ENCODE measurements at places on chromosomes 7 and 10. TPM values are rescaled to one million over a fixed set of nuclear protein-coding genes. Genes with fewer than 3 reads are reported as not detected.
A peak's percentile ranks its signal among the peaks of the same experiment; 100 is the strongest.

The SLC37A3 gene
- 26.1 TPM for total RNA-seq

The EPO gene
- total RNA-seq = not detected

The CFTR gene
- total RNA-seq = not detected

The STOX1 gene
- 0.09 TPM for total RNA-seq

The MKI67 gene
- 77.0 TPM for total RNA-seq

The GDF2 gene
- not detected for total RNA-seq

The OPALIN gene
- not detected for total RNA-seq

The GHRHR gene
- total RNA-seq = not detected

- peaks cover 2% of the 10 kb centered on the region for H3K27me3 ChIP-seq
- no peak for DNase-seq
- no peak overlapping the region for H3K4me3 ChIP-seq
- no peaks in the 10 kb centered on the region for H3K36me3 ChIP-seq
- H3K4me1 ChIP-seq = no peaks in the 10 kb centered on the region
- no peak overlapping the region for H3K27ac ChIP-seq
These were observed 198.5 kb downstream of the PAXIP1 start for GRCh38 chr7:154804449-154804848.

DNA sequence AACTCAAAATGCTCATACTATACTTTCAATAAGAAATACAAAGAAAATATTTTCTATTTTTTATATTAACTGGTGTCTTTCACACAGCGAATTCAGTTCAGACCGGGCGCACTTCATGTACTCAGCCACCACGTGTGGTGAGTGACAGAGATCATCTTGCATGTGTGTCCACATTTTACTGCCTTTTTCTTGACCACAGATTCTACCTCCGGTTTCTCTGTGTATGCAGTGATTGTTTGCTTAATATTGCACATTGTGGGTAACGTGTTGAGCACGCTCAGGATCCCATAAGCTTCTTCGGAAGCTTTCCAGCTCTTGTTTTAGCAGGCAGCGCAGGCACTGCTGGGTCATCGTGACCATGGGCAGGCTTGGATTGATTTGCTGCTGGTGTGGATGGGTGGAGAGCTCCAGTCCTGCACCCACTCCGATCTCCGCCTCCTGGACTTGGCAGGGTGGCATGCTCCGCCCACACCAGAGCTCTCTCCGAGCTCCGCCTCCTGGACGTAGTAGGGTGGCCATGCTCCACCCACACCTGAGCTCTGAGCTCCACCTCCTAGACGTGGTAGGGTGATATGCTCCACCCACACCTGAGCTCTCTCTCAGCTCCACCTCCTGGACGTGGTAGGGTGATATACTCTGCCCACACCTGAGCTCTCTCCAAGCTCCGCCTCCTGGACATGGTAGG is 253.3 kb downstream of the DIP2C start:
- no peak overlapping the region for H3K4me3 ChIP-seq
- peaks cover 60% of the 10 kb centered on the region for H3K36me3 ChIP-seq
- H3K27me3 ChIP-seq = peaks cover under 1% of the 10 kb centered on the region
- DNase-seq = no peak
- 0 out of 2 replicates have a peak, but pooled peaks cover 6% of the 10 kb centered on the region for H3K4me1 ChIP-seq

GRCh38 chr10:47266602-47267001 is 33.4 kb upstream of the GDF10 start:
- H3K36me3 ChIP-seq = no peaks in the 10 kb centered on the region
- H3K27me3 ChIP-seq = peaks cover 19% of the 10 kb centered on the region
- DNase-seq = no peak
- H3K27ac ChIP-seq = no peak overlapping the region

GRCh38 chr10:76302961-76303630 is 871.7 kb downstream of the LRMDA start:
- peaks cover 2% of the 10 kb centered on the region for H3K27me3 ChIP-seq
- no peak for DNase-seq
- H3K4me3 ChIP-seq = no peak overlapping the region

GRCh38 chr10:69996611-69997010 is 56.0 kb upstream of the MACROH2A2 start:
- H3K4me1 ChIP-seq = no peaks in the 10 kb centered on the region
- no peaks in the 10 kb centered on the region for H3K36me3 ChIP-seq
- peaks cover 24% of the 10 kb centered on the region for H3K27me3 ChIP-seq
- DNase-seq = no peak
- no peak overlapping the region for H3K27ac ChIP-seq

DNA sequence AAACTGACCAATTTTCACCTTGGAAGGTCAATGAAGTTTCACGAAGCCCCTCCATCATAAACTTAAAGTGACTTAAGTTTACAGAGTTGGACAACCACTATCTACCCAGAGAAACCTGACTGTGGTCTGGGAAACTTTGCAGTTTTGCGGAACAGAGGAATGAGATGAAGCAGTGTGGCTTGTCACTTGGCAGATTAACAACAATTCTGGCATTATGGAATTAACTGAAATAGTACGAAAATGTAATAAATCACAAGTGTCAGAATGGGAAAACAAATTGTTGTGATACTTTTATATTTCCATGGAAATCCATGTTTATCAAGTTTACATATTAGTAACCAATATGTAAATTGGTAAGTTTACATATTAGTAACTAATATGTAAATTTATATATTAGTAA is 4.9 kb downstream of the KMT2C start:
- H3K4me3 ChIP-seq = no peak overlapping the region
- DNase-seq = no peak
- peak overlapping the region; percentile 11 for H3K27ac ChIP-seq
- H3K27me3 ChIP-seq = peaks cover 4% of the 10 kb centered on the region

GRCh38 chr7:102009628-102010027 is 192.2 kb downstream of the CUX1 start:
- no peak overlapping the region for H3K4me3 ChIP-seq
- H3K27ac ChIP-seq = peak overlapping the region; percentile 78
- H3K27me3 ChIP-seq = peaks cover 8% of the 10 kb centered on the region
- peaks cover 19% of the 10 kb centered on the region for H3K4me1 ChIP-seq

- no peak overlapping the region for H3K4me3 ChIP-seq
- no peak overlapping the region for H3K27ac ChIP-seq
- H3K4me1 ChIP-seq = peaks cover 7% of the 10 kb centered on the region
- peaks cover 21% of the 10 kb centered on the region for H3K36me3 ChIP-seq
These were observed 187.6 kb downstream of the PFKFB3 start for GRCh38 chr10:6390213-6390845.

- H3K4me3 ChIP-seq = no peak overlapping the region
- H3K27me3 ChIP-seq = no peaks in the 10 kb centered on the region
- no peaks in the 10 kb centered on the region for H3K4me1 ChIP-seq
These were observed 221.5 kb upstream of the FOXK1 start for GRCh38 chr7:4460597-4460996.

- H3K27ac ChIP-seq = no peak overlapping the region
- H3K36me3 ChIP-seq = no peaks in the 10 kb centered on the region
- H3K4me3 ChIP-seq = no peak overlapping the region
These were observed 228.7 kb downstream of the SKIDA1 start for GRCh38 chr10:21296575-21297355.

DNA sequence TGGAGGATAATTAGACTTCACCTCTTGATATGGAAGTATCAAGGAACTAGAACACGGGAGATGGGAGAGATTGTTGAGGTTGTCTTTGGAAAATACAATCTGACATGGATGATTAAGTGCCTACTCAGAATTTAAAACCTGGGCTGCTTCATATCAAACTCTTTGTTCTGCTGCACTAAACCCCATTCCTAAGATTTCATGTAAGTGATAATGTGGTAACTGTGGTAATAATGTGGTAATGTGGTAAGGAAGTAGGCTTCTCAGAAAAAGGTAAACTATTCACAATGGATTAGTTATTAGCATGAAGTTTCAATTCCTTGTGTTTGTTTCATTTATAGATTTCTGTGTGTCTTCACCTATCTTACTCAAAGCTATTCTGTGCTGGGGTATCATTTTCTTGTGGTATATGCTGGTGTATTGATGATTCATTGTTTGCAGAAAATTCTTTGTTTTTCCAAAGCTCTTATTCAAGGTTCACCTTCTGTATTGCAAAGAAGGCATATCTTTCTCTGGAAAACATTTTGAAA is 129.9 kb upstream of the TAC1 start:
- no peaks in the 10 kb centered on the region for H3K4me1 ChIP-seq
- H3K36me3 ChIP-seq = no peaks in the 10 kb centered on the region
- no peaks in the 10 kb centered on the region for H3K27me3 ChIP-seq
- no peak for DNase-seq

DNA sequence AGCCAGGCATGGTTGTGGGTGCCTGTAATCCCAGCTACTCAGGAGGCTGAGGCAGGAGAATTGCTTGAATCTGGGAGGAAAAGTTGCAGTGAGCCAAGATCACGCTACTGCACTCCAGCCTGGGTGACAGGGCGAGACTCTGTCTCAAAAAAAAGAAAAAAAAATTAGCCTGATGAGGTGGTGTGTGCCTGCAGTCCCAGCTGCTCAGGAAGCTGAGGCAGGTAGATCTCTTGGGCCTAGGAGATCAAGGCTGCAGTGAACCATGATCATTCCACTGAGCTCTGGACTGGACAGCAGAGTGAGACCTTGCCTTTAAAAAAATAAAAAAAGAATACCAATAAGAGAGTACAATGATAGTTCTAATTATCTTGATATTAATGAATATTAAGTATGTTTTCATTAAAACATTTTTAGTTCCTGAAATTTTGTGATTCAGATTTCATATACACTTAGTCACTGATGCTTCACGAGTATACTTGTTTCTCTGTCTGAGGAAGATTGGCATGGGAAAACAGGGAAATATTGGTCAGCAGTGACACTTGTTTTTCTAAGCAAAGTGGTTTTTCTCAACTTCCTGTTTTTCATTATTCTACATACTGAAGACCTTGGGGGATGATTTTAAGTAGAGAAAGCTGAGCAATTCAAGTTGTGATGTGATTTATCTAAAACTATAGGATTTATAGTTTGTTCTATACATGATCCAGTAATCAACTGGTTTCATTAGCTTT is 76.8 kb downstream of the ADK start:
- peak overlapping the region; percentile 52 for H3K27ac ChIP-seq
- no peak overlapping the region for H3K4me3 ChIP-seq
- H3K36me3 ChIP-seq = peaks cover 4% of the 10 kb centered on the region
- no peaks in the 10 kb centered on the region for H3K27me3 ChIP-seq

DNA sequence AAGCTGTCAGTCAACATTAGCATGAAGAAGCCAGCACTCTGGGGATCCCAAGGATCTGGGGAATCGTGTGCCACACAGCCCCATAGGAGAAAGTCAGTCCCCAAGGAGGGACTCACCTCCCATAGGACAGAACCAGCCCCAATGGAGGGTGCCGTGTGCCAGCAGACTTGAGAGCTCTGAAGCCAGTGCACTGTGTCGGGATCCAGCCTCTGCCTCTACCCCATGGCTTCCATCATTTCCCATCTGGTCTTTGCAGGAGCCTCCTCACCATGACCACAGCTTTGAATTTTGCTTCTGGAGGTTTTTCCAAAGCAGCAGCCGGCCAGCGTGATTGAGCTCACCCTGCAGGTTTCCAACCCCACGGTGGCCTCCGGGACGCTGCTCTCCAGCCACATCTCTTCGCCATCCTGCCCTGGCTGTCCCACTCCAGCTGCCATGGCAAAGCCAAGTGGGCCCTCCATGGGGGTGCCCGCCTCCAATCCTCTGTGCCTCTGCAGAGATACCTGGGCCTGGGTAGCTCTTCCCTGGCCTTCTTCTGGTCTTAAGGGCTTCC is 171.8 kb upstream of the SHH start:
- H3K27ac ChIP-seq = no peak overlapping the region
- DNase-seq = no peak
- no peak overlapping the region for H3K4me3 ChIP-seq
- no peaks in the 10 kb centered on the region for H3K27me3 ChIP-seq
- H3K4me1 ChIP-seq = no peaks in the 10 kb centered on the region
- no peaks in the 10 kb centered on the region for H3K36me3 ChIP-seq

DNA sequence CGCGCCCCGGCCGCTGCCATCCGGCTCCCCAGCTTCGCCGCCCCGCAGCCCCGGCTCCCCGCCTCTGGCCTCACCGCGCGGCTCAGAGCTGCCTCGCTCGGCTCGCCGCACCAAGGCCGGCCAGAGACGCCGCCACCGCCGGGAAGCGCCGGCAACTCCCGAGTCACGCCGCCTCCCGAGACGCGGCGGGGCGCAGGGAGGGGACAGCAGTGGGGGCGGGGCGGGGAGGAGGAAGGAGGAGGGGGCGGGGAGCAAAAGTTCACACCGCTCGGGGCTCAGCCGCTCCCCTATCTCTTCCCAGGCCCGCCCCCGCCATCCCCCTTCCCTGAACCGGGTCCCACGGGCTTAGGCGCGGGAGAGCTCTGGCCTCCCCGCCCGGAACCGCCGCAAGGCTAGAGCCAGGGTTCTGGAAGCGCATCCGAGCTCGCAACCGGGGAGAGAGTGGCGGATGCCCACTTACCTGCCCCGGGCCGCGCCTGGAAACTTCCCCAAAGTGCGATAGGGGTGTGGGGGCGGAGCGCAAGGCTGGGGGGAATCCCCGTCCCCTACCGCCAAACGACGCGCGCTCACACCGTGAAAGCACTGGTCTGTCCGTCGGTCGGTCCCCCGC is 1.0 kb downstream of the CHST15 start:
- no peaks in the 10 kb centered on the region for H3K36me3 ChIP-seq
- H3K4me3 ChIP-seq = peak overlapping the region; percentile 77
- no peak overlapping the region for H3K27ac ChIP-seq
- peak; percentile 5 for DNase-seq
- no peaks in the 10 kb centered on the region for H3K4me1 ChIP-seq

GRCh38 chr10:125226005-125226404 is 65.6 kb upstream of the CTBP2 start:
- no peak for DNase-seq
- H3K4me3 ChIP-seq = no peak overlapping the region
- H3K36me3 ChIP-seq = no peaks in the 10 kb centered on the region
- peaks cover 4% of the 10 kb centered on the region for H3K27me3 ChIP-seq

Data from HFFc6 (cell line).